ENCODE measurements at places on chromosomes 3 and 15.

DNA sequence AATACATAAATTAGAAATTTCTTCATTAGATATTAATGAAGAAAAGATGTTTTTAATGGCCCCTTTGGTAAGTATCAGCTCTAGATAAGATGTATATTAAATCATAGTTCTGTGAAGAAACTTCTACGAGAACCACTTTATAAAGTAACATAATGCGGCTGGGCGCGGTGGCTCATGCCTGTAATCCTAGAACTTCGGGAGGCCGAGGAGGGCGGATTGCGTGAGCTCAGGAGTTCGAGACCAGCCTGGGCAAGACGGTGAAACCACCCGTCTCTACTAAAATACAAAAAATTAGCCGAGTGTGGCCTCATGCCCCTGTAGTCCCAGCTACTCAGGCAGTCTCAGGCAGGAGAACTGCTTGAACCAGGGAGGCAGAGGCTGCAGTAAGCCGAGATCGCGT lies 2.5 kb downstream of the KPNA1 start:
- no peak for DNase-seq

DNA sequence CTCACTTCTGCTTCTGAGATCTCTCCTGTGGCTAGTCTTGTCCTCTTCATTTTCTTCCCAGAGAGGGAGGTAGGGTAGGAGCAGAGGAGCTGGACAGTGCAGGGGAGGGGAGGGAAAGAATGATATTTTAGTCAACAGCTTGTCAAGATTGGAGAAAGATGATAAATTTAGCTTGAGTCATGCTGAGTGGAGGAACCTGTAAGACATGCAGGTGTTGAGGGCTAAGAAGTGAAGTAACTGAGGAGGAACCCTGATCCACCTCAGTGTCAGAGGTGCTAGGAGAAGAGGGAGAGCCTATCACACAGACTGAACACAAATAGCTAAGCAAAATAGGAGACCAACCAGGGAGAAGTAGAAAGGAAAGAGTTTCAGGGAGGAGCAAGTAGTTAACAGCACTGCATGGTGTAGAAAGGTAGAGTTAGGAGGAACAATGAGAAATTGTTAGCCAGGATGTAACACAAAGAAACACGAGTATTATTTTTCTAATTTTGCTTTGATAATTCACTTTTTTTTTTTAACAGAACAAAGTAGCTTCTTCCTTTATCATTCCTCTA lies 108.2 kb upstream of the CHRM5 start:
- DNase-seq, result no peak

DNA sequence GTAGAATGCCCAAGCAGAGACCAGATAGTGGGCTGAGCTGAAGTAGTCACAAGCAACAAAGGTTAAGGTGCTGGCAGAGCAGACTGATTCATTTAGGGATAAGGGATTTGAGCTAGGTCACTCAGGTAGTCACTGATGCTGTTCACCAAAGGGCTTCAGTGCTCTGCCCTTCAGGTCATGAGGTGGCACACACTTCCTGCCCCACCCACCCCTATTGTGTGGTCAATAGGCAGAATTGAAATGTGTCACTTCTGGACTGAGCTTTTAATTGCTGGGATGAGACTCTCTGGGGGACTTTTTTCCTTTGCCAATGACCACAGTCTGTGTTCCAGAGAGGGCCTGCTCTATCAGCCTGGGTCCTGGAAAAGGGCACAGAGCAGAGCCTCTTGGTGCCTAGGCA lies 2.9 kb upstream of the DIS3L start:
- no peak for DNase-seq

- DNase-seq, result no peak
Measured at GRCh38 chr15:88533376-88533775, 13.1 kb downstream of the DET1 start.

- DNase-seq, result no peak
Measured at GRCh38 chr3:78974181-78974790, 793.5 kb downstream of the ROBO1 start.

- no peak for DNase-seq
Measured at GRCh38 chr3:154973851-154974250, 106.3 kb upstream of the MME start.

- no peak for DNase-seq
Measured at GRCh38 chr3:35678643-35679161, 39.4 kb downstream of the ARPP21 start.

GRCh38 chr3:122214711-122215110 lies 31.2 kb downstream of the CASR start:
- DNase-seq, result no peak

- DNase-seq, result no peak
Measured at GRCh38 chr3:30266524-30266923, 339.9 kb upstream of the TGFBR2 start.

- DNase-seq, result no peak
Measured at GRCh38 chr15:28994142-28994830, 108.5 kb downstream of the APBA2 start.

All from stimulated activated CD4-positive, alpha-beta T cell treated with anti-CD3 and anti-CD28 coated beads, TNF-alpha, amount 100 ng/mL, for 24 hours (primary cell).